ENCODE measurements at places on chromosomes 7 and 10.

- no peaks in the 10 kb centered on the region for H3K36me3 ChIP-seq
- H3K27me3 ChIP-seq = no peaks in the 10 kb centered on the region
- H3K4me1 ChIP-seq = peaks cover 8% of the 10 kb centered on the region
- H3K27ac ChIP-seq = no peak overlapping the region
- no peak for DNase-seq
Measured at GRCh38 chr10:5461914-5462840, 37.2 kb downstream of the CALML5 start.

- no peak overlapping the region for H3K27ac ChIP-seq
- H3K36me3 ChIP-seq = no peaks in the 10 kb centered on the region
- no peak overlapping the region for H3K4me3 ChIP-seq
- no peak for DNase-seq
Measured at GRCh38 chr10:96643920-96644319, 57.1 kb upstream of the TM9SF3 start.

DNA sequence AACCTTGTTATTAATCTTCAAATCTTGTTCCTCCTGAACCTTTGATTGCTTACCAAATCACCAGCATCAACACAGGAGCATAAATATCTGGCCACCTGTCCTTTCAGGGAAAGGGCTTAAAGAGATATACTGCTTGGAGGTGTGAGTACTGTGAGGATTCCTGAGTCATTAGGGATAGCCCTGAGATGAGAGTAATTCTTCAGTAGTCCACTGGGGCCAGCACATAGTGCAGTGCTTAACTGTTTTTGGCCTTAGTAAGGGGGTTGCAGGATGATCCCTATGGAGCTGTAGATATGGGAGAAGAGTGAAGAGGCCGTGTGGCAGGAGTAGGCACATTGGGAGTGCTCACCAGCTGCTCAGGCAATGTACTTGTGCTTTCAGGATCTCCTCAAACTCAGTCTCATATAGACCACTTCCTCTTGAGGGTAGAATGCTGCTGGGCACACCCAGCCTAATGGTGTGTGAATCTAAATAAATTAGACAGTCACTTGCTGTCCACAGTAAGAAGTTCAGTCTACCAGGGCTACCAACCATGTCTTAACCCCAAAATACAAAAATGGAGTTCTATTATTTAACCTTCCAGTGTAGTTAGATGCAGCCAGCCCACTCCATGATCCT is 26.5 kb upstream of the GPR141 start:
- H3K27ac ChIP-seq = no peak overlapping the region
- no peak for DNase-seq
- no peaks in the 10 kb centered on the region for H3K4me1 ChIP-seq
- no peaks in the 10 kb centered on the region for H3K27me3 ChIP-seq
- no peaks in the 10 kb centered on the region for H3K36me3 ChIP-seq

- H3K4me3 ChIP-seq = no peak overlapping the region
- H3K27ac ChIP-seq = no peak overlapping the region
- no peaks in the 10 kb centered on the region for H3K27me3 ChIP-seq
Measured at GRCh38 chr7:95999481-95999880, 227.1 kb downstream of the DYNC1I1 start.

DNA sequence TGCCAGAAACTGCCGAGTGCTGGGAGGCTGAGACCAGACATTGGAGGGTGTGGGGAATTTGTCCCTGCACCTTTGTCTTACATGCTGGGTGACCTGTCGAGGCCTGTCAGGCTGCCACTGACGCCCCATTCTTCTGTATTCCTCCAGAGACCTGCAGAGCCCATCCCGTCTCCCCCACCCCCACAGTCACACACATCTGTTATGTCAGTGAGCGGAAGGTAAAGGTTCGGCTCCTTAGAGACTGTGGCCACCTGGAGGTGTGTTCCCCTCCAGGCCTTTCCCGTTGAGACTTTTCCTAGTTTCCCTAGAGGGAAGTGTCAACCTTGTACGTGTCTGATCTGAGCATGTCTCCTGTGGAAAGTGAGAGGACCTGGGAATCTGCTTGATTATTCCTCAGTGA is 84.5 kb downstream of the ATXN7L1 start:
- H3K4me1 ChIP-seq = no peaks in the 10 kb centered on the region
- no peaks in the 10 kb centered on the region for H3K36me3 ChIP-seq
- H3K27me3 ChIP-seq = no peaks in the 10 kb centered on the region
- no peak overlapping the region for H3K4me3 ChIP-seq
- H3K27ac ChIP-seq = no peak overlapping the region

GRCh38 chr7:157429001-157429679 is 92.3 kb downstream of the DNAJB6 start:
- H3K27ac ChIP-seq = no peak overlapping the region
- H3K27me3 ChIP-seq = no peaks in the 10 kb centered on the region
- no peaks in the 10 kb centered on the region for H3K4me1 ChIP-seq
- no peaks in the 10 kb centered on the region for H3K36me3 ChIP-seq
- no peak overlapping the region for H3K4me3 ChIP-seq
- DNase-seq = no peak

DNA sequence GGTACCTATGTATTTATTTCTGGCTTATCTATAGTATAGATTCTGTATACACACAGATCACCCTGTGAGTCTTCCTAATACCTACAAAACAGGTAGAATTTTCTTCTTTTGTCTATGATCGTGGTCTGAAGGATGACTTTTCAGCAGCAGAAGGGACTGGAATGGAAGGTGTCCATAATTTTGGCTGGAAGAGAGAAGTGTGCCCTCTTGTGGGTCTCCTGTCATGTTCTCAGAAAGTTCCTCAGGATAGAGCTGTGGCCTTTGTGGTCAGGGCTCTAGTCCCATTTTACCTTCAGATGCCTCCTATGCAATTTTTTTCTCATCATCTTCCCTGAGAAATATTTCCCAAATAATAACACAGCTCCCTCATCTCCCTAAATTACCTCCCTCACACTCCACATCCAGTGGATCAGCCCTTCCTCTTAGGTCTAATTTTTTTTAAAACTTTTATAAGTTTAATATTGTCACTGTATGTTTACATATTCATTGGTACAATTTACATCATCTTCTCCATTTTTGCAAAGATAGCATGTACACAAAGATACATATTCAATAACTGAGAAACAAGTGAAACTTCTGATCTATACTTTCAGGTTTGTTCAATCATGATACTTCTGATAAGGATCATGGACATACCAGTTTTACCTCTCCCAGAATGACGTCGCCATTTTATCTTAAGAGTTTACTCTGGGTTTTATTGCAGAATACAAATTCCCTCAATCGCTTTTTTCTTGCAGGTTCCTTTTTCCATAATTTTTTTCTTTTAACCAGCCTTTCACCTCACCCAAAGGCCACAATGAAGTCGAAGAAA is 112.7 kb downstream of the REEP3 start:
- no peaks in the 10 kb centered on the region for H3K36me3 ChIP-seq
- H3K27ac ChIP-seq = no peak overlapping the region
- peaks cover 3% of the 10 kb centered on the region for H3K4me1 ChIP-seq
- H3K27me3 ChIP-seq = no peaks in the 10 kb centered on the region
- no peak for DNase-seq

- no peaks in the 10 kb centered on the region for H3K27me3 ChIP-seq
- DNase-seq = peak; percentile 50
- no peaks in the 10 kb centered on the region for H3K4me1 ChIP-seq
- no peak overlapping the region for H3K27ac ChIP-seq
- H3K4me3 ChIP-seq = peak overlapping the region; percentile 19
Measured at GRCh38 chr7:156943091-156944041, 6.1 kb upstream of the NOM1 start.

GRCh38 chr7:55387062-55387965 is 22.2 kb downstream of the LANCL2 start:
- H3K4me1 ChIP-seq = no peaks in the 10 kb centered on the region
- no peak for DNase-seq
- no peaks in the 10 kb centered on the region for H3K27me3 ChIP-seq
- no peak overlapping the region for H3K4me3 ChIP-seq
- H3K27ac ChIP-seq = no peak overlapping the region

GRCh38 chr7:44284216-44284615 is 41.2 kb downstream of the CAMK2B start:
- H3K27ac ChIP-seq = no peak overlapping the region
- H3K36me3 ChIP-seq = no peaks in the 10 kb centered on the region
- no peaks in the 10 kb centered on the region for H3K27me3 ChIP-seq

DNA sequence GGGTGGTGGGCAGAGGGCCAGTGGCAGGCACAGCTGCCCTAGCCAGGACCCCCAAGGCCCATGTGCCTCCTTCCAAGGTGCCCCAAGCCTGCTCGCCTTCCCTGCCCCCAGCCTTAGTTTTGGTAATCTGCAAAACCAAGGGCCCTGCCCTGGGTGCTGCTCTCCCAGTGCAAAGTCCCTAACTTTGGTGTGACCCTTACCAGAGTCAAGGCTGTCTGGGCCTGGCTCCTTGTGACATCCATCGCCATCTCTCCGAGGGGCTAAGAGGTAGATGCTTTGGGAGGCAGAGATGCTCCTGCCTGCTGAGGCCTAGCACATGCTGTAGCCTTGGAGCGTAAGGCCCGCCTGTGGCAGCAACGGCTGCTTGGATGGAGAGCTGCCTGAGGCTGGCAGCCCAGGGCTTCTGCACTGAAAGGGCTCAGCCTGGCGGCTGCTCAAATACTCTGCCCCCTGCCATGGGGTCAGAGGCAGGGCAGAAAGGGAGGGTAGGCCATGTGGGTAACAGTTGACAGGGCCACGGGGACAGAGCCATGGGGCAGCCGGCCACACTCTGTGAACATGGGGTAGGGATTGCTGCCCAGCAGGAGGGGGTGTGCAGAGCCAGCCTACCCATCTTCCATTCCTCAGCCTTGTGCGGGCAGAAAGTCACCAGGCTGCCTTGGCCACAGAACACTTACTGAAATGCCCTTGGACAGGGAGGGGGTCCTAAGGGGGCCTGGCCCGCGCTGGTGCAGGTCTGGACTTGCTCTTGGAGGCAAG is 17.9 kb upstream of the MYL7 start:
- no peak for DNase-seq
- no peaks in the 10 kb centered on the region for H3K4me1 ChIP-seq
- no peak overlapping the region for H3K4me3 ChIP-seq
- H3K36me3 ChIP-seq = no peaks in the 10 kb centered on the region
- no peaks in the 10 kb centered on the region for H3K27me3 ChIP-seq

DNA sequence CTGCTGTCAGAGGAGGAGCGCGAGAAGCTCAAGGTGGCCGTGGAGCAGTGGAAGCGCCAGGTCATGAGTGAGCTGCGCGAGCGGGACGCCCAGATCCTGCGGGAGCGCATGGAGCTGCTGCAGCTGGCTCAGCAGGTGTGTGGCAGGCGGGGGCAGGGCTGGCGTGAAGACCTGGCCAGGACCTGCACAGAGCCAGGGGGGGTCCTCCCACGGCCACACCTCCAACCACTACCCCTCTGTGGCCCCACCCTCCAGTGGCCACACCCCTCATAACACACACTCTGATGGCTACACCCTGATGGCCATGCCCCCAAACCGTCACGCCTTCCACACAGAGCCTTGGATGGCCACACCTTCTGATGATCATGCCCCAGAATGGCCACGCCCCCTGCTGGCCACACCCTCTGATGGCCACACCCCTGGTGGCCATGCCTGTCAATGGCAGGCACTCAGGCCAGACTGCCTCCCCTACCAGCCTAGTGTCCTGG is 23.4 kb upstream of the DPYSL4 start:
- H3K4me1 ChIP-seq = no peaks in the 10 kb centered on the region
- H3K36me3 ChIP-seq = no peaks in the 10 kb centered on the region
- H3K4me3 ChIP-seq = no peak overlapping the region
- H3K27me3 ChIP-seq = no peaks in the 10 kb centered on the region
- H3K27ac ChIP-seq = no peak overlapping the region
- no peak for DNase-seq

GRCh38 chr7:55206235-55207029 is 158.7 kb upstream of the LANCL2 start:
- no peaks in the 10 kb centered on the region for H3K27me3 ChIP-seq
- no peak for DNase-seq
- peaks cover 16% of the 10 kb centered on the region for H3K36me3 ChIP-seq
- H3K27ac ChIP-seq = no peak overlapping the region
- H3K4me1 ChIP-seq = no peaks in the 10 kb centered on the region
- no peak overlapping the region for H3K4me3 ChIP-seq

- peak overlapping the region; percentile 87 for H3K27ac ChIP-seq
- H3K4me3 ChIP-seq = peak overlapping the region; percentile 41
- H3K4me1 ChIP-seq = no peaks in the 10 kb centered on the region
Measured at GRCh38 chr10:103241262-103242011, 4.2 kb upstream of the RPEL1 start.

DNA sequence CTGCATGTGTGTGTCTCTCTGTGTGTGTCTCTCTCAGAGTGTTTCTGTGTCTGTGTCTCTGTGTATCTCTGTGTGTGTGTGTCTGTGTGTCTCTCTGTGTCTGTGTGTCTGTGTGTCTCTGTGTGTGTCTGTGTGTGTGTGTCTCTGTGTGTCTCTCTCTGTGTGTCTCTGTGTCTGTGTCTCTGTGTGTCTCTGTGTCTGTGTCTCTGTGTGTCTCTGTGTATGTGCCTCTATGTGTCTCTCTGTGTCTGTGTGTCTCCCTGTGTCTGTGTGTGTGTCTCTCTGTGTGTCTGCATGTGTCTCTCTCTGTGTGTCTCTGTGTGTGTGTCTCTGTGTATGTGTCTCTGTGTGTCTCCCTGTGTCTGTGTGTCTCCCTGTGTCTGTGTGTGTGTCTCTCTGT is 44.8 kb upstream of the C10orf71 start:
- H3K27ac ChIP-seq = no peak overlapping the region
- no peak overlapping the region for H3K4me3 ChIP-seq
- DNase-seq = no peak
- no peaks in the 10 kb centered on the region for H3K36me3 ChIP-seq
- no peaks in the 10 kb centered on the region for H3K4me1 ChIP-seq

DNA sequence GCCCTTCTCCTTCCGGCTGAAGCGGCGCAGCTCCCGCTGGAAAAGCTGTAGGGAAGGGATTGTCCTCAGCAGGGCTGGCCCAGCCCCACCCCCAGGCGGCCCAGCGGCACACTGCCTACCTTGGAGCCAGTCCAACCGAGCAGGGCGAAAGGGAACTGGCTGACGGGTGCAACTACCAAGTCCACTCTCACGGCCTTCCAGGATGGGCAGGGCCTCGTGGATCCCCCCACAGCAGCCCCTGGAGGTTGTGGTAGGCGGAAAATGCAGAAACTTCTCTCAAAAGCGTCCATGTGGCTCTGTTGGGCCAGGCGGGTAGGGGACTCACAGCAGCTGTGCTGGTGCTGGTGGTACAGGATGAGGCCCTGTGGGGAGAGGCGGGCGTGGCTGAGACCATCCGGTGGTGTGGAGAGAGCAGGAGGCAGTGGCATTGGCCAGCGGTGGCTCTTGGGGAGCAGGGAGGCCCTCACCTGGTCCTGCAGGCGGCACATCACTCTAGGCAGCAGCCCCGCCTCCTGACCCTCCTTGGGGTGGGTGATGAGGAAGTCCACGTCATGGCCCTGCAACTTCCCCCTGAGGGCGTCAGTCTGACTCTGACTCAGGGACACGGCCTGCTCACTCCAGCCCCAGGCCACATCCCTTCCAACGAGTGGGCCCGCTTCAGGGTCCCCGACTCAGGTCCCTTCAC is 8.4 kb upstream of the PGAM2 start:
- H3K4me3 ChIP-seq = no peak overlapping the region
- peak overlapping the region; percentile 11 for H3K27ac ChIP-seq
- peaks cover 8% of the 10 kb centered on the region for H3K4me1 ChIP-seq

All from breast epithelium (tissue), 4 donors.